ENCODE measurements at places on chromosomes 4 and X.

DNA sequence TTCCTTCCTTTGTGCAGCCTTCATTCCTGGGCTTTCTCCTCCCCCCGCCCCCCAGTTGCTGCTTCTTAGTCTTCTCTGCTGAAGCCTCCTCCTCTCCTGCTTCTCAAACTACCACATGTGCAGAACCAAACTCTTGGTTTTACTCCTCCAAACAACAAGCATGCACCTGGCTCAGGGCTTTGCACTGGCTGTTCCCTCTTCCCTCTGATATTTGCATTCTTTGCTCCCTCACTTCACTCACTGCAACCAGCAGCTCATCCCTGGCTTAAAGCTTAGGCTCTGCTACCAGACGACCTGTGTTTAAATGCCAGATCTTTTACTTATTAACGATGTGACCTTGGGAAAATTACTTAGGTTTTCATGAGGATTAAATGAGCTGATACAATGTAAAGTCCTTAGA lies 51.4 kb downstream of the MED28 start:
- DNase-seq = no peak

DNA sequence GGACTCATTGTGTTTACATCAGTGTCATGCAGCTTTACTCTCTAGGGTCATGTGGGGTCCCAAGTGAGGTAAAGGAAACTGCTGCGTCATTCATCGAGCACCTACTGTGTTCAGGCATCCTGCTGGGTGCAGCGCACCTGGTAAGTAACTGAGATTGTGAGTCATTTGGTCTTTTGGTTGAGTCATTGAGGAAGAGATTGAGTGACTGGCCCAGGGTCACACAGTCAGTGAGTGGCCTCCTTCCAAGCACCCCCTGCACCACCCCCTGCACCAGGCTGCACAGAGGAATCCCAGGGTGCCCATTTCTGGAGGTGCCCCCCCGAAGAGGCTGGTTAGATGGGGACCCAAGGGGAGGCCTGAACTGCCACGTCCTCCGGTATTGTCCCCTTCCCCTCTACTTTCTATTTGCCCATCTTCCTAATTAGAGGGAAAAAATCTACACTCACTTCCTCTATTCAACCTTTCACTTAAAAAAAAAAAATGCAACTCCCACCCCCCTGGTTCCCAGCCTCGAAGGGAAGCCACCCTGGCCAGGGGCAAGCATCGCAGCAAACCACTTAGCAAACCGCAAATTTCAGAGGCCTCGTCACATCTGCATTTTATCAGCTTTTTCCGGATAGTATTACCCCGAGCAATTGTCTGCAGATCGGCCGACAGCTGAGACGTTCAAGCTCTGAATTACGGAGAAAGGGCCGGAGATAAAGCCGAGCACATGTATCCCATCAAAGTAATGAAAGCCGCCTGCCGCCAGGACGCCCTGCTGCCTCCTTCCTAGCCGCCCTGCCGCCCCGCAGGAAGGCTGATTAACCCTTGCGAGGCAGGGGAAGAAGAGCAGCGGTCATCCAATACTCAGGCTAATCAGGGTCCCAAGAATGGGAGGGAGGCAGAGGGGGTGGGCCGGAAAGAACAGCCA lies 96.3 kb upstream of the MSX1 start:
- DNase-seq = no peak

DNA sequence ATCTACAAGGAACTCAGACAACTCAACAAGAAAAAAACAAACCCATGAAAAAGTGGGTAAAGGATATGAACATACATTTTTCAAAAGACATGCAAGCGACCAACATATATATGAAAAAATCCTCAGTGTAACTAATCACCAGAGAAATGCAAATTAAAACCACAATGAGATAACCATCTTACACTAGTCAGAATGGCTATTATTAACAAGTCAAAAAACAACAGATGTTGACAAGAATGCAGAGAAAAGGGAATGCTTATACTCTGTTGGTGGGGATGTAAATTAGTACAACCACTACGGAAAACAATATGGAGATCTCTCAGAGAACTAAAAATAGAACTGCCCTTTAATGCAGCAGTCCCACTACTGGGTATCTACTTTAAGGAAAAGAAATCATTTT lies 12.1 kb downstream of the NIPAL1 start:
- DNase-seq = no peak

- DNase-seq = no peak
These were observed 93.6 kb downstream of the SLC34A2 start for GRCh38 chr4:25749150-25749794.

- DNase-seq = no peak
These were observed at the start of gene HELT for GRCh38 chr4:185017964-185018772. Gene HELT, plus strand, starts transcription at chr4:185018490. Its CDS starts 439 bp downstream, at chr4:185018929.

DNA sequence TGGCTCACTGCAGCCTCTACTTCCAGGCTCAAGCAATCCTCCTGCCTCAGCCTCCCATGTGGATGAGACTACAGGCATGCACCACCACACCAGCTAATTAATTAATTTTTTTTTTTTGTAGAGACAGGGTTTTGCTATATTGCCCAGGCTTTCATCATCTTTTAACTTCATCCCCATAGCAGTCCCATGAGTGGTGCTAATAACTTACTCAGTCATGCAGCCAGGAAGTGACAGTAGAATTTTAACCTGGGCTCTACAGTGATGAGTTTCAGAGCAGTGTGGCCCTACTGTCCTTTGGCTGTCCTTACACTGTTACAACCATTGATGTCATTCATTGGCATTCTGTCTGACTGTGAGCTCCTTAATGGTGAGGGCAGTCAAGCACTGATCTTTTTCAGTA lies 3.9 kb upstream of the OCIAD2 start:
- no peak for DNase-seq

GRCh38 chr4:26261405-26261804 lies 59.4 kb upstream of the RBPJ start:
- no peak for DNase-seq

DNA sequence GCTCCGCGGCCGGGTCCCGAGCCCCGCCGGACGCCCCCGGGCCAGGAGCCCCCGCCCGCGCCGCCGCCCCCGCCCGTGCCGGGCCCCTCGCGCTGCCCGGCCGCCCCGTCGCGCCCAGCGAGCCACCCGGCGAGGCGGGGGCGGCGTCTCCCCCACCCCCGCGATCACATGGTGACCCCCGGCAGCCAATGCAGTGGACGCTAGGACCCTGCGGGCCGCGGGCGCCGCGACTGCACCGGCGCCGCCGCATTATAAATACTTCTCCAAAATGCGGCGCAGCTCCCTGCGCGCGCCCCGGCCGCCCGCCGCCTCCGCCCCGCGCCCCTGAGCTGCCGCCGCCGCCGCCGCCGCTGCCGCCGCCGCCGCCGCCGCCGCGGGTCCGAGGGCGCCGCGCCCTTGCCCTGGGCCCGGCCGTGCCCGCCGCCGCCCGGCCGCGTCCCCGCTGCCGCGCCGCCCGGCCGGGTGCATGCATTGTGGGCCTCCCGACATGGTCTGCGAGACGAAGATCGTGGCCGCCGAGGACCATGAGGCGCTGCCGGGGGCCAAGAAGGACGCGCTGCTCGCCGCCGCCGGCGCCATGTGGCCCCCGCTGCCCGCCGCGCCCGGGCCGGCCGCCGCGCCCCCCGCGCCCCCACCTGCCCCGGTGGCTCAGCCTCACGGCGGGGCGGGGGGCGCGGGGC lies at the start of gene NAT8L:
TSS of gene NAT8L (plus strand) at position 282 of the 680 bp plus-strand sequence. CDS start at position 467, 185 bp downstream.
- no peak for DNase-seq

- no peak for DNase-seq
These were observed 25.2 kb upstream of the SLC2A9 start for GRCh38 chr4:10046471-10046870.

GRCh38 chr4:13349096-13349495 lies 135.0 kb downstream of the RAB28 start:
- no peak for DNase-seq

GRCh38 chrX:31126205-31126604 lies 54.4 kb upstream of the FTHL17 start:
- DNase-seq = no peak

- DNase-seq = no peak
These were observed 82.0 kb downstream of the USP46 start for GRCh38 chr4:52576961-52577623.

DNA sequence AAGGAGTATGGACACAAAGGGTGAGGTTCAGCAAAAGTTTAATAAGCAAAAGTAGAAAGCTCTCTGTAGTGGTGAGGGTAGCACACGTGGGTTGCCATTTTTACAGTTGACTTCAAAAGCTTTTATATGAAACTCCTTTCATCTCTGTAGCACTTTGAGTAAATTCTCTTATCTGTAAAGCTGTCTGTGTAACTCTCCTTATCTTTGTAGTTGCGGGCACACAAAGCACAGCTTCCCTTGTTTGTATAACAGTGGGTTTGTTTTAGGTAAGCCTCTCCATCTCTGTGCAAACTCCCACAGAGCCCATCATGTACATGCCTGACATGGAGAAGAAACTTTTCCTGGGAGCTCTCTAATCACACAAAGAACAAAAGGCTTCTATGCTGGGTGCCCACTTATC lies 325.9 kb upstream of the PABPC5 start:
- DNase-seq = no peak

DNA sequence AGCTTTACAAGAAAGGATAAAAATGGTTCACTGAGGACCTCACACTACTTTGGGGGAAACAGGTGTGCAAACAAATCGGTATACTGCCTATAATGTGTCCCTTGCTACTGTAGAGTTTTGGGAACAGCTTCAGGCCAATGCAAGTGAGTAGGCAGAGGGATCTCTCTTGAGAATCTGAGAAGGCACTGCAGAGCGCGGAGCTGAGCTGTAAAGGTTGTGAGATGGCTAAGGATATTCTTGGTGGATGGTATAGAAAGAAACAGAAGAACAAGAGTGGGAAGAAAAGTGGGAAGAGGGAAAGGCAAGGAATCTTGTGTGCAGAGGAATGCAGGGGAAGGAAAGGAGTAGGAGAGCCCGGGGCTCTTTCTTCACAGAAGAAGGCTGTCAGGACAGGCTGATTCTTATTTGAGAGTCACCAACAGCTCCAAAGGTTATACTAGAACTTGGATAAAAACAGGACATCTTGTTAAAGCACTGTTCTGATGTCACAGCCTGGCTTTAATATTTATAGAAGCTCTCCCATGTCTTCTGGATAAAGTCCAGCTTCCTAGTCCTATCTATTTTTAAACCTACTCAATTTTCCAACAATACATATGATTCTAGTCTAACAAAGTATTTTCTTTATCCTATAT lies 985.6 kb upstream of the HS3ST1 start:
- DNase-seq = no peak

DNA sequence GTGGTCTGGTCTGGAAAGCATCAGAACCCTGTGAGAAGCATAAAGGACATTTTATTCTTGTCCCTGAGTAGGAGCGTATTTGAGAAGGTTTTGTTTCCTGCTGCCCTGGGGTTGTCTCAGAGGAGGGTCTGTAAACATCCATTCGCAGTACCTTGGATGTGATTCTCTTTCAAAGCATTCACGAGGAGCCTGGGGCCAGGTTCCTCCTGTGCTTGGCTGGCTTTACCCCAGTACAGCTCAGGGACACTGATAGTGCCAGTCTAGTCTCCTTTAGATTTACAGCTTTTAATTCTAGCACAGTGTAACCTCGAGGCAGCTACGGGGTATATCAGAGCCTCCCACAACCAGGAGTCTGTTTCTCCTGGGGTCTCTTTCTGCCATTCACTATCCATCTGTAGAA lies 2.7 kb downstream of the CLRN2 start:
- no peak for DNase-seq
